Activated effector memory CD4-positive, alpha-beta T cell treated with anti-CD3 and anti-CD28 coated beads, Interleukin-2, amount 50 U/mL, for 16 hours (primary cell): ENCODE measurements at places on chromosomes 4 and X.
A peak's percentile ranks its signal among the peaks of the same experiment; 100 is the strongest.

- peak; percentile 87 for DNase-seq
Measured at GRCh38 chr4:879729-880077, 52.4 kb downstream of the GAK start.

DNA sequence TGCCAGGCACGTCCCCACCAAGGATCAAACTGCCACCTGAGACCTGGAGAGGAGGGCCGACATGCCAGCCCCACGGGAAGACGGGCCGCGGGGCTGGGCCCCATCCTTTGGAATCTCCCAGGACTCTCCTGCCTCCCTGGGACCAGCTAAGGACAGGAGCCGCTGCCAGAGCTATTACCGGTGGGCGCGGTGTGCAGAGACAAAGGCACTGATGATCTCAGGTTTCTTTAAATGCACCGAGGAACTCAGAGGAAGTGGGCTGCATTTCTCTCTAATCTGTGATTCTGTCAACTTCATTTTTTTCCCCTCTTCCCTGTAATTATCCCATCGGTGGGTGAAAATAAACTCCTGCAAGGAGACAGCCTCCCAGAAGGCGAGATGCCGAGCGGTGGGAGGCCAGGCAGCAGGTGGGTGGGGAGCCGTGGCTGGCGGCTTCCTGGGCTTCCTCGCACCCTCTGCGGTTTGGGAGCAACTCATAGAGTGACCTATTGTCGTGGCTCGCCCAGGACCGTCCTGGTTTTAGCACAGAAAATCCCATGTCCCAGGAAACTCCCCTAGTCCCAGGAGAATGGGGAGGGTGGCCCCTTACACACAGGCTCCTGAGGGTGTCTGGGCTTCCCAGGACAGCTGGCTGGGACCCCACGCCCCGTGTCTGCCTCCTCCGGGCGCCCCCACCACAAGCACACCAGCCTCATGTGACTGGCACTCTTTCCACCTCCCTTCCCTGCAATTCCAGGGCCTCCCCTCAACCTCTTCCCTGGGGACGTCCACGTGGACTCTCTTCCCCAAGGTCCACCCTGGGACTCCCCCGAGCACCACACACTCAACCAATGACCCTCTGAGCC lies 62.3 kb upstream of the ADRA2C start:
- no peak for DNase-seq

GRCh38 chr4:3767570-3768288 lies 1.5 kb downstream of the ADRA2C start:
- DNase-seq: no peak

DNA sequence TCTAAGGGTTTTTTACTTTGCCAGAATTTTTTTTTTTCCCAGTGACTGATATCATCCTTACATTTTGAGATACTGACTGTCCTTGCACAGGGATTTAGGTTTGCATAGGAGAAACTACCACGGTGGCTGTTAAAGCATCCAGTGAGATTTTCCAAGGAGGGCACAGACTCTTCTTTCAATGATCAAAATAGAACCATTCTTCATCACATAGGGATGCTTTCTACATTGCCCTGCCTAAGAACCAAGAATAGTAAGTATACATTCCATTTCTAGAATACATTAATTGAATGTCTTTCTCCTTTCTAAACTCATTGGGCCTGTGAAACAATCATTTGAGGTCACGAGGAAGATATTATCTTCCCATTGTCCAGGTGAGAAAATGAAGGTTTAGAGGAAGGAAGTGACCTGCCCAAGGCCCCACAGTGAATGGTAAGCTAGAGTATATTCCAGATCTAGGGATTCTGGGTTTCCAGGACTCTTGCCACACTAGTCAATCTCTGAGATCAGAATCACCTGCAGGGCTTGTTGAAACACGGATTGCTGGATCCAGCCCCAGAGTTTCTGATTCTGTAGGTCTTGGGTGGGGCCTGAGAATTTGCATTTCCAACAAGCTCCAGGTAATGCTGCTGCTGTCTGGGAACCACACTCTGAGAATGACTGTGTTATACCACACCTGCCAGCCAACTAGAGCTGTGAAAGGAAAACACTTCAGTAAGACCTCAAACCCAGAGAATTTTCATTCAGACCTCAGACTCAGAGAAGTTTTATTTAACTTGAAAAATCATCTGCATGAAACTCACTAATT lies 17.7 kb upstream of the TMEM154 start:
- DNase-seq: no peak
